ENCODE measurements at places on chromosomes 7 and 10.

- no peak for DNase-seq
These were observed 3.8 kb downstream of the PLCE1 start for GRCh38 chr10:93997546-93997945.

GRCh38 chr10:59741048-59741447 lies 12.2 kb downstream of the MRLN start:
- no peak for DNase-seq

GRCh38 chr7:71753956-71754664 lies 622.2 kb downstream of the GALNT17 start:
- no peak for DNase-seq

- DNase-seq, result no peak
These were observed 17.7 kb downstream of the PCGF5 start for GRCh38 chr10:91238191-91238590.

- no peak for DNase-seq
These were observed 34.4 kb upstream of the GRID1 start for GRCh38 chr10:86400705-86401587.

GRCh38 chr10:120282421-120282820 lies 174.6 kb upstream of the PLPP4 start:
- DNase-seq, result no peak

GRCh38 chr7:80443325-80443724 lies 68.5 kb downstream of the GNAT3 start:
- DNase-seq, result no peak

DNA sequence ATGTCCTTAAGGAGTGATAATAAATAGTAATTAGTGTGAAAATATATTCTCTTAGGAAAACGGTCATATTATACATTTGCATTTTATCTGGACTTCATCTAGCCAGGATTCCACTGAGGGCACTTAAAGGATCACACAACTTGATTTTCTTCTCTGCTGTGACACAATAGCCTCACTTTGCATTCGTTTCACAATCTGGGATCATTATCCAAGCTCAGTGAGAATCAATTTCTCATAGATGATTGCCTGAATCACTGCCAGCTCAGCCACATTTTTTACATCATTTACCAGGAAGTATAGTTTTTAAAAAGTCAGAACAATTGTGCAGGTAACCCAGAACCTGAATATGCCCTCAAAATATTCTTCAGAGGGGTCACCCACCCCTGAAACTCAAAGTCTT lies 68.9 kb downstream of the PTPRZ1 start:
- no peak for DNase-seq

GRCh38 chr7:17546189-17546588 lies 247.7 kb downstream of the AHR start:
- DNase-seq, result no peak

- DNase-seq, result peak; percentile 71
These were observed 2.4 kb downstream of the ZNF467 start for GRCh38 chr7:149770728-149771636.

DNA sequence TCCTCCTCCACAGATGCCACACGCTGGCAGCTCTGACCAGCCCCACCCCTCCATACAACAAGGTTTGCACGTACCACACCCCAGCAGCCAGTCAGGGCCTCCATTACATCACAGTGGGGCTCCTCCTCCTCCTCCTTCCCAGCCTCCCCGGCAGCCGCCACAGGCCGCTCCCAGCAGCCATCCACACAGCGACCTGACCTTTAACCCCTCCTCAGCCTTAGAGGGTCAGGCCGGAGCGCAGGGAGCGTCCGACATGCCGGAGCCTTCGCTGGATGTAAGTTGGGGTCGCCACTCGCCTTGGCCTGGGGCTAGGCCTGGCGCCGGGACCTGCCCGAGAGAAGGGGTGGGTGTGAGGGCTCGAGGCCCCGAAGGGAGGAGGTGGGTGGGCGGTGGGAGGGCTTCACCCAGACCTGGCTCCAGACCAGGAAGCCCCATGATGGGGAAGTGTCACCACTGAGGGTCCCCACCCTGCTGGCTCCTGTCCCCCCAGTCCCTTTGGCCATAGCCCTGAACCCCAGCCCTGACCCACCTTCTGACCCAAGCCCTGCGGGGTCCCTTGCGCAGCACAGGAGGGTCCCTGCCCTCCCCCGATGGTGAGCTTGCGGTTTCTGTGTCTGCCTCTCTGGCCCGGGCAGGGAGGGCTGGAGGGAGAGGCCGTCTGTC lies 36.2 kb upstream of the PPIF start:
- no peak for DNase-seq

DNA sequence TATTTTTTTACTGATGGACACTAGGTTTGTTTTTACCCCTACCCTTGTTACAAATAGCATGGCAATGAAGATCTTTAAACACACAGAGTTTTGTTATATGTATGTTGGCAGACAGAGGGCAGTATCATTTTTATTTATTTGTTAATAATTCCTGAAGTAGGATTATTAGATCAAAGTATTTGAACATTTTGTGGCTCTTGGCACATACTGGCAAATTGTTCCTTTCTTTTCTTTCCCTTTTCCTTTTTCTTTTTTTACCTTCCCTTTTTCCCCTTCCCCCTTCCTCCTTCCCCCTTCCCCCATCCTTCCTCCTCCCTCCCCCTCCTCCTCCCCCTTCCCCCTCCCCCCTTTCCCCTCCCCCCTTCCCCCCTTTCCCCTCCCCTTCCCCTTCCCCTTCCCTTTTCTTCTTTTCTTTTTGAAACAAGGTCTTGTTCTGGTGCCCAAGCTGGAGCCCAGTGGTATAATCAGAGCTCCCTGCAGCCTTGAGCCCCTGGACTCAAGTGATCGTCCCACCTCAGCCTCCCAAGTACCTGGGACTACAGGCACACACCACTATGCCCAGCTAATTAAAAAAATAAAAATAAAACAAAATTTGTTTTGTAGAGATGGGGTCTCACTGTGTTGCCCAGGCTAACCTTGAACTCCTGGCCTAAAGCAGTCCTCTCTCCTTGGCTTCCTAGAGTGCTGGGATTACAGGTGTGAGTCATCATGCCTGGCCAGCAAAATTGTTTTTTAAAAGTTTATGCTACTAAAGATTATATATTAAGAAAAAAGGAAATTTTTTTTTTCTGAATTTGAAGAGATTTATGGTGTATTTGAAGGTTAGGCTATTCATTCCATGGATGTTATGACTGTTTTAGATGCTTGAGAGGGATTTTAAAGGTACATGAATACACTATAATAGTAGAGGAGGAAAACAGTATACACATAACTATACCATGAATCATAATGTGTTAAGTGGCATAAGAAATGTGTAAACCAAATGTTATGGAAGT lies 39.3 kb downstream of the SEPTIN7 start:
- no peak for DNase-seq

GRCh38 chr10:87545783-87546182 lies 41.1 kb downstream of the MINPP1 start:
- no peak for DNase-seq

DNA sequence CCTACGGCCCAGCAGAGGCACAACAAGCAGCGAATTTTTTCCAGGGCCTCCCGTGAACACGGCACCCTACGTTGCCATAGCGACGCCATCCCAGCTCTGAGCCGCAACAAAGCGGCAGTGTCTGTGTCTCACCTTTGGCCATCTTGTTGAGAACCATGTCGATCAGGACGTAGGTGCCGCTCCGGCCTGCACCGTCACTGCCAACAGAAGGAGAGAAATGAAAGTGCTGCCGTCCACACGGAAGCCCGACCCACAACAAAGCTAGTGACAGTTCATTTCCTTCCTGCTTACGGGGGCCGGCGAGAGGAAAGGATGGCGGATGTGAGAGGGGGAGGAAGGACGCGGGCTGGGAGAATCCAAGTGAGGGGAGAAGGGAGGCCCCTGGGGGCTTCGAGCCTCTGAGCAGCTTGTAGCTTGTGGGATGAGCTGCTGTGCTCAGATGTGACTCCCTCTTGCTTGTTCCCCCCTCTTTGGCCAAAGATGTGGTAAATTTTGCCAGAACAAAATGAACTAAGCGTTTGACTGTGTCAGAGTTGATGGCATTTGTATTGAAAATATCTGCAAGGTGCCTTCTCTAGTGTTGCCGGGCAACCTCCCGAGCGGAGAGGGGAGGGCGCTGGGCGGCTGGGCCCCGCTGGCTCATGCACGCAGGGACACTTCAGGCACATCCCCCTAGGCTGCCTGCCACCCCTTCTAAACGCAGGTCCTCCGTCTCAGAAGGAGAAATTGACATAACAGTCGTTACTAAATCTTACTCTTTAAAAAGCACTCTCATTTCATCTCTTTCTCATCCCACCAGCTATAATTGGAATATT lies 232.2 kb downstream of the DNAJB6 start:
- no peak for DNase-seq

DNA sequence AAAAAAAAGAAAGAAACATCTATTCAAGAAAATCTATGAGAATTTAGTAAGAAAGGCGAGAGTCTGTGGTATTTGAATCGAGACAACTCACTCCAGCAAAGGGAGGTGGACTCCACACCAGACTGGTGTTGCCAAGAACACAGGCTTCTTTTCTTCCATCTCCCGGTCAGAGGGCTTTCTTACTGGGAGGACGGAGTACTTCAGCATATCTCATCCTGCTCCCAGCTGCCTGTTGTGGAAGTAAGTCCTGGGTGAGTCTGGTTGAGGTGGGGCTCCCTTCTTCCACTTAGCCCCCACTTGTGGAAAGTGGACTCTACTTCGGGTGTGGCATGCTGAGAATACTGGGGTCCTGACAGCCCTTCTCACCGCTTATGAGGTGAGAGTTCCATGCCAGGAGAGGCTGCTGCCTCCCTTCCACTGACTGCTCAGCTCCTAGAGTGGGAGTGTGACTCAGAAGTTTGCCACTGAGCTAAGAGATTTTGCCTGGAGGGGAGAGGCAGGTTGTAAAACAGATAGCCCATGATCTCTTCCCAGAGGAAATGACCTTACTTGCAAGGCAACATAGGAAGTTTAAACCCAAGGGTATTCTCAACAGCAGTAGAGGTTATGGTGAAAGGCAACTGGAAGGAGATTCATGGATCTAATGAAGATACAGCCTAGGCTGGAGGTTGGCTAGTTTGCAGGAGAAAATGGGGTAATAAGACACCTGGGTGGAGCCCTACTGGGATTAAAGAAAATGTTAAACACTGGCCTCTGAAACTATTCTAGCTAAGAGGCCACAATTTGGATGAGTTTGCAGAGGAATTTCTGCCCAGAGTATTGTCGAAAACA lies 3.5 kb upstream of the NACAD start:
- DNase-seq, result no peak
